ENCODE measurements at places on chromosomes 11 and 22.
A peak's percentile ranks its signal among the peaks of the same experiment; 100 is the strongest.

DNA sequence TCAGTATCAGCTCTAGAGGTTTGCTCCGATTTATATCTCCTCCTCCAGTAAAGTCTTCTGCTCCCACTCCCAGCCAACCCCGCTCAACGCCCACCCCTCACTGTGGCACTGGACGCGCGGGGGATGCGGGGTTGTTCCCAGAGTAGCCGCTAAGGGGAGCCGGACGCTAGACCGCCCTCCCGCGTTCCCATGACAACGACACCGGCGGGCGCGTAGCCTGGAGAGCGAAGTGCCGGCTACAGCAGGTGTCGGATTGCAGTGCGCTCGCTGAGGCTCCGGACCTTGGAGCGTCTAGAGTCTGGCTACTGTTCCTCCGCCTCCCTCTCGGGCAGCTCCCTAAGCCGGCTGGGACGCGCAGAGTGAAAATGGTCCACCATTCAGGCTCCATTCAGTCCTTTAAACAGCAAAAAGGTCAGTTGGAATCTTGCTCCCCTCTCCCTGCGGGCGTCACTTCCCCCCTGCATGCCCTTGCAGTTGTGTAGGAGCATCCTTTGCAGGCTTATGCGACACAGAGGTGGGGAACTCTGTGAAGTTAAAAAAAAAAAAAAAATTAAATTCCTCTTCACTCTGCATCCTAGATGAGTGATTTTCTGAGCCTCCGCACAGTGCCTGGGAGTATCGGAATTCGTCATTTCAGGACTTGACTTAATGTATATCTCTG lies at the start of gene ANO3:
Gene ANO3 (plus strand): TSS at position 220 of the 661 bp plus-strand sequence. CDS start 146 bp downstream, at position 366.
- no peak for DNase-seq

DNA sequence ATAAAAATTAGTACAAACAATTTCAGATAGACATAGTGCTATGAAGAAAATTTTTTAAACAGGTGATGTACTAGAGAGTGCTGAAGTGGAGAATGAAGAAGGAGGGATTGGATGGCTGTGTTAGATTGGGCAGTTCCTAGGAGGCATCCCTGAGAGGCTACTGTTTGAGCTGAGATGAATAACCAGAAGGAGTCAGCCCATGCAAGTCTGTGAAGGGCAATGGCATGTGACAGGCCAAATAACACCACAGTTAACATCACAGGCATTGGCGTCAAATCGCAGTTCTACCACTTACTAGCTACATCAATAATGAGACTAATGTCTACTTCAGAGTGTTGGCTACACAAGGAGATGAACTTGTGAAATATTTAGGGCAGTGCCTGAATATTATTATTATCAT lies 35.4 kb downstream of the HORMAD2 start:
- no peak for DNase-seq

GRCh38 chr11:14229472-14229871 lies 129.5 kb downstream of the RRAS2 start:
- no peak for DNase-seq

GRCh38 chr11:118283037-118283636 lies 19.0 kb upstream of the MPZL2 start:
- no peak for DNase-seq

DNA sequence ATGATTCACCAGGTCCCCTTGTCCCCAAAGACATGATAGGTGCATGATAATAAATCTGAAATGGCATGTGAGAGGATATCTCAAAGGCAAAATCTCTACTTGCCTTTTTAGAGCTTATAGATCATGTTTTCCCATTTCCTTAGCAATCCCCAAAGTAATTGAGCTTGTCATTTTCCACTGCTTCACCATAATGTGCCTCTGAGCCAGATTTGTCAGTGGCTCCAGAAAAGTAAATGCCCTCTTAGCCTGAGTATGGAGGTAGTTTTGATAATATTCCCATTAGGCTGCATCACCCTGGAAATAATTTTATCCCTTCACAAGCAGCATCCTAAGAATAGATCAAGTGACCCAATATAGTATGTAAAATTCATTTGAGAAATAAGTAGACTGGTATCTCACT lies 36.7 kb upstream of the ADSL start:
- no peak for DNase-seq

DNA sequence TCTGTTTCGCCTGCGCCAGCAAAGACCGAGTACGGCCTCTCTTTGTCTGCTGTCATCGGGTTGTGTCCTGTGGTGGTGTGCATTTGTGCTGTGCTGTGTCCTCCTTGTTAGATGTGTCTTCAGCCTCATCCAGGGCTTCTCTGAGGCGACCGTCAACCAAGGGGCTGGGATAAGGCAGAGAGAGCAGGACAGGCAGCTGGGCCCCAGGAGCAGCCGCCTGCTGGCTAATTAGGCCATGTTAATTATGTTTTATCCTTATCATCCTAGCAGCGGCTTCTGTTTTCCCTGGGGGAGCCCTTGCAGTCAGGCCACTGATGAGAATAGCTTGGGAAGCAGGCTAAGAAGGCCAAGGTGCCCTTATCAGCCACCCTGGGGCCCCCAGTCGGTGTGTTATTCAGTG lies 40.7 kb upstream of the TTC12 start:
- no peak for DNase-seq

DNA sequence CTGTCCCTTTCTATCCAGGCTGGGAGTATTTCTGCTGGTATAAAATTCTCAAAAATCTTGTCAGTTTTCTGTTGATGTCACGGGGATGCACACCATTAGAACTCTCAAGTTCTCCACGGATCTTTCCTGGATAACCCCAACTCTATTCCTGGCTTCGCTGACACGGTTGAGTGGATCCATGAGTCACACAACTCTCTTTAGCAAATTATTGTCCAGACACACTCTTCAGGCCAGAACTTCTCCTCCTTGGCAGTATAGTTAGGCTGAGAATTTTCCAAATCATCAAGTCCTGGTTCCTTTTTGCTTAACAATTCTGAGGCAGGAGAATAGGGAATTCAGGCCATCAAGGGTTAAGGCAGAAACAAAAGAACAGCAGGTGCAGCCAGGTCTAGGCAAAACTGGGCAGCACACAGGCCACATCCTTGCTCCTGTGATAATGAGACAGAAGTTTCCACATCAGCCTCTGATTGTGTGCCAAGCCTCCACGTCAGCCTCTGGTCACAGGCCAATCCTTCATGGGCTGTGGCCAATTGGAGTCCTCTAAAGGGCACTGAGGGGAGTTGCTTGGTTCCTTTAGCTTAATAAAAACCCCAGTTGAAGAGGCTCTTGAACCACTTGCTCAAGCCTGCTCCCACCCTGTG lies 5.7 kb upstream of the ACAT1 start:
- no peak for DNase-seq

DNA sequence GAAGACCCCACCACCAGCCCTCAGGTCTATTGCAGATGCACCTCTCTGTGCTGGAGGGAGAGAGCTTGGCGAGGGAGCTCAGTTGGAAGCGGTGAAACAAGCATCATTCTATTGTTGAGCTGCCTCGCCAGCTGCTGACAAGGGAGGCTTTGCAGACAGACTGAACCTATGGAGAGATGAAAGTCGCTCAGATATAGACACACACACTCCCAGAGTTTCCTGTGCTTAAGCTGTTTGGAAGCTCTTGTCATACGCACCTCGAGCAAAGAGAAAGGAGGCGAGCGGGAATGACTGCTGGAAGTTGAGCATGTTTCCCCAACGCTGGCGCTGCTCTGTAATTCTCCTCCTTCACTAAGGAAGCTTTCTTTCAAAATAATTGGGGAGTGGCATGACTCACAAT lies 126.1 kb downstream of the TRIM29 start:
- no peak for DNase-seq

DNA sequence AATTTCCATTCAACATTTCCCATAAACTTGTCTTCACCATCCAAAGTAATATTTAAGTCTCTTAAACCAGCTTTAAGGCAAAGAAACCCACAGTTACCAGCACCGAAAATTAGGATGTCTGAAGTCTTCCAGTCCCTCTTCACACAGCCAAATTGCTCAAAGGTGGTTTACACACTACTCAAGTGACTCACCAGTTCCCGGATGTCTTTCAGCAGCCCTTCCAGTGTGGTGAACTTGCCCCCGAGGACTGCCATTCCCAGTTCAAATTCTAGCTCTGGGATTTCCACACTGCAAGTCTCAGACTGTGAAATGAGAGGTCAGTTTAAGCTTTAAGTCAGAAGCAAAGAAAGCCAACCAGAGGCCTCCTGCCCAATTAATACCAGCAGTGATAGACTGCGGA lies 5.1 kb downstream of the ZPR1 start:
- DNase-seq, result no peak

GRCh38 chr11:84886344-84886743 lies 740.8 kb downstream of the DLG2 start:
- DNase-seq, result no peak

DNA sequence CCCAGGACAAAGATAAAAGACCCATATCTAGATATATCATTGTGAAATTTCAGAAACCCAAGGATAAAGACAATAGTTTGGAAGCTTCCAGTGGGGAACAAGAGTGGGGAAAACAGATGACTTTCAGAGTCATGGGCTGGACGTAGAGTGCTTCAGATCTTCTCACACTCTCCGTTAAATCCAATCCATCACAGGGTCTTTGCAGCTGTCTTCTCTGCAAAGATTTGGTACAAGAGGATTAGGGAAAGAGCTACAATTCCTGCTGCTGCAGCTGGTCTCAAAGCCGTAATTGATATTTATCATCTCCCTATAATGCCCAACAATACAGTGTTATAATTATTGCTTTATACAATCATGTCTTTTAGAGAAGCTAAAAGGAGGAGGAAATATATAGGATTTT lies 63.4 kb upstream of the CLPB start:
- DNase-seq, result no peak

GRCh38 chr11:76406359-76406758 lies 25.2 kb downstream of the GVQW3 start:
- DNase-seq, result no peak

DNA sequence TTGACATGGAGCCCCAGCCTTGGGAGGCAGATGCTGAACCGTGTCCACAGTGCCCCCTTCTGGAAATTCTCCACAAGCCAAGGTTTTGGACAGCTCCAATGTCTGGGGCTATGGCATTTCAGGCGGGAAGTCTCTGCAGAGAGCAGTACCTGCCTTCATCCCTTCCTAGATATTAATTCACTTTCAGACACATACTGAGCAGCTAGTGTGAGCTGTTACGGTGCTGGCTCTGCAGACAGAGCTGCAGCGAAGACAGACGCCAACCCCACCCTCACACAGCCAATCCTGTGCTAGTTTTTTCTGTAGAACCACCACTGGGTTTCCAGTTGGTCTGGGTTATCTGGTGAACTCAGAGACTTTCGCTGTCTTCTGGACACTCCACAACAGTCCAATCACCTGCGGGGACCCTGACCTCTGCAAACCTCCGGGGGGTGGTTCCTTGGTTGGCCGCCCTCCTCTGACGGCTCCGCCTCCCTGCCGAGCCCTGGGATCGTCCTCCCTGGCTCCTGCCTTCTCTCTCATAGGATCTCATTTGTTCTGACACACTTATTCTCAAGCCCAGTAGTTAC lies 9.1 kb downstream of the LMF2 start:
- DNase-seq, result peak; percentile 66

DNA sequence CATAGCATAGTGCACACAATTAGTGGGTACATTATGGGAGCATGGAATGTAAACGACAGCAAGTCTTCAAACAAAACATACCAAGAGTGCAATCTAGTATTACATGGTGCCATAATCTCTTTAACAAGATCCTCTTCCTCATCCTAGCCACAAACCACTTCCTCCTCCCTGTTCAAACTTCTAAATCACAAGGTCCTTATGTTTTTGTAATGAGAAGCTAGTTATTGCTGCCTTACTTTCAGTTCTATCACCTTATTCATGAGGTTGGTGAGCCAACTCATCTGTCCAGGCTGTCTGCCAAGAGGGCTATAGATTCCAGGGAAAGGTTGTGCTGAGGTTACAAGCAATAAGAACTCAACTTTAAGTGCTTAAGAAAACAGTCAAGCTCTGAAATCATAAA lies 195.4 kb upstream of the ARHGAP20 start:
- DNase-seq, result no peak

DNA sequence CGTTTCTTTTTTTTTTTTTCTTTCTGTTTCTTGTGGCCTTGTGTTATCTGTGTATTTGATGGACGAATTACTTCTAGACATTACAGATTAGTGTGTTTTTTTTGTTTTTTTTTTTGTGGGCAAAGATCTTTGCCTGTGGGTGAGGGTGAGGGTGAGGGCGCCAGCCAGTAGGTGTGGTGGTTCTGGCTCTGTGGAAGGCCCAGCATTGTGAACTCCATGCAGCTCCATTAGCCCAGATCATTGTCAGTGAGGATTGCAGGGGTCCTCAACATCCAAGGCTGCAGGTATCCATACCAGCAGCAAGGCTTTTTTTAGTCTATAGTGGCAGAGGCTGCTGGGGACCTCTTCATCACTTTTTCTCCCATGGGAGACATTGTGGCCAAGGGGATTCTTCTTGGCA lies 13.7 kb downstream of the BIRC2 start:
- no peak for DNase-seq

- no peak for DNase-seq
Measured at GRCh38 chr11:45431046-45432018, 145.2 kb upstream of the SYT13 start.

- DNase-seq, result no peak
Measured at GRCh38 chr22:39908737-39909136, 7.9 kb downstream of the GRAP2 start.

DNA sequence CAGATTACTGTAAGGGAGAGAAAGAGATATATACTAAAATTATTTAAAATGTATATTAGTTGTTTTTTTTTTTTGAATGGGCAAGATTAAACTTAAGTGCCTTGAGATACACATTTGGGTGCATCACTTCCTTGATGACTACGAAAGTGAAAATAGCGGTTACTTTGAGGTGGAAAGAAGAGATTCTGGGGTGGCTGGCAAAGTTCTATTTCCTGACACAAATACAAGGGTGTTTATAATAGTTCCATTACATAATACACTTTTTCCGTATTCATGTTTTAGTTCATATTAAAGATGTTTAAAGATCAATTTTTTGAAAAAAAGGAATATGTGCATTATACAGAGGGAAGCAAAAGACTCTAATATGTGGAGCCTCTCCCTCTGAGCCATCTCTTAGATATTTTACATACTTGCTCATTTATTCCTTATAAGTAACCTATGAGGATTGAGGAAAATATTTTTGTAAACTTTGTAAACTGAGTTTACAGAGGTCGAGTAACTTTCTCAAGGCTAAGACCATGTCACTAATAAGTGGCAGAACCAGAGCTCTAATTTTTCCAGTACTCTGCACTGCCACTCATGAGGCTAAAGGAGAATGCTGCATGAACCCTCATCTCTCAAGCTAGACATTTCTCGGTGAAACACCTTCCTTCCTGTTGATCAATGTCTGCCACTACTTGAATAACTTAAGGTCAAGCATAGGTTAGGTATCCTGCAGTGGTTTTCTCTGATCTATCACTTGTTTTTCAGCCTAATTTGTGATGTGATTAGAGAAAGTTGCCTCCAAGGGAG lies 58.6 kb downstream of the DDIAS start:
- peak; percentile 35 for DNase-seq

GRCh38 chr22:45837508-45837907 lies 139.5 kb downstream of the WNT7B start:
- DNase-seq, result no peak

DNA sequence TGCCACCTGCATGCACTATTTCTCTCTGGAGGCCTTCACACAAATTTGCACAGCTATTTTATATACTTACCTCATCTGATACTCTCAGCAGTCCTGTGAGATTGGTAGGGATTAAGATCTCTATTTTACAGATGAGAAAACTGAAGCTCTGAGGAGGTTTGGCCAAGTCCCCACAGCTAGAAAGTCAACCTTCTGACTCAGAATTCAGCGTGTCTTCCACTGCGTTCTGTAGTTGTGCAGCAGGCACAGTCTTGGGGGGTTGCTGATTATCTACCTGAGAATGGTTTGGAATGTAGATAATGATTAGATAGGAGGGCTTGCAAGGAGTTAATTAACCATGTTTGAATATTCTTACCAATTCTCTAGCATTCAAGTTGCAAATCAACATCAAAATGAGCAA lies 2.5 kb upstream of the SORL1 start:
- no peak for DNase-seq

- no peak for DNase-seq
Measured at GRCh38 chr22:27466778-27467438, 334.6 kb downstream of the MN1 start.

Data from stimulated activated CD8-positive, alpha-beta memory T cell treated with anti-CD3 and anti-CD28 coated beads, Interleukin-12 subunit alpha, Interleukin-12 subunit beta, amount 100 ng/mL, for 1 hour (primary cell).